ENCODE measurements at places on chromosomes 5 and 9.

DNA sequence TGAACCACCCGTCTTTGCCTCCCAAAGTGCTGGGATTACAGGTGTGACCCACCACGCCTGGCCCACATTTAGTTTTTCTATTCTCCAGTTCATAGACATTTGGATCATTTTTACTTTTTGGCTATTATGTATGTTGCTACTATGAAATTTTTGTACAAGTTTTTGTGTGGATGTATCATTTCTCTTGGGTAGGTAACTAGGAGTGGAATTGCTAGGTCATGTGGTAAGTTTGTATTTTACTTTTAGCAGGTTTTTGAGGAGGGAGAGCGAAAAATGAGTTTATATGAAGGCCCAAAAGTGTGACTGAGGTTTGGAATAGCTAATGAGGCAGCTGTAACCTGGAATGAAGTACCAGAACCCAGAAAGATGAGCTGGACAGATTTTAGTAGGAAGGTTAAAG is 35.2 kb downstream of the ARHGAP26 start:
- DNase-seq = no peak

DNA sequence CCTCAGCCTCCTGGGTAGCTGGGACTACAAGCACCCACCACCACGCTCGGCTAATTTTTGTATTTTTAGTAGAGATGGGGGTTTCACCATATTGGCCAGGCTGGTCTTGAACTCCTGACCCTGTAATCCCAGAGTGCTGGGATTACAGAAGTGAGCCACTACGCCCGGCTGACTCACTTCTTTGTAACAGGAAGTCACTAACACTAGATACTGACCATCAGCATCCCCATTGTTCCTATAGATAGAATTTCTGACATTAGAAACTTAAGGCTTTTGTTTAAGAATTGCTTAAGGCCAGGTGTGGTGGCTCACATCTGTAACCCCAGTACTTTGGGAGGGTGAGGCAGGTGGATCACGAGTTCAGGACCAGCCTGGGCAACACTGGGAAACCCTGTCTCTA is 42.2 kb downstream of the LEAP2 start:
- no peak for DNase-seq

DNA sequence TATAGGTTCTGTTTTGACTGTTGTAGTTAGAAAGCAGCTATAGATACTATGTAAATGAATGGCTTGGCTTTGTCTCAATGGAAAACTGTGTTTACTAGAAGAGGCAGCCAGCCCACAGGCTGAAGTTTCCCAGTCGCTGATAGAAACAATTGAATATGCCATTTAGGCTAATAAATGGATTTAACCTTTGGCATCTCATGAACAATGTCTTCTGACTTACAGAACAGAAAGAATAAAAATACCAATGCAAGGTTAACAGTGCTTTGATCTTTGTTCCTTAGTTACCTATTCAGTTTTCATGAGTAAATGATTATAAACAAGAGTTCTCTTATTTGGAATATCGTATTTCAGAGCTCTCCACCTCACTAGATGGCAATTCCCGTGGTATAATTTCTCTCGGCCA is 120.6 kb downstream of the PAM start:
- DNase-seq = no peak

DNA sequence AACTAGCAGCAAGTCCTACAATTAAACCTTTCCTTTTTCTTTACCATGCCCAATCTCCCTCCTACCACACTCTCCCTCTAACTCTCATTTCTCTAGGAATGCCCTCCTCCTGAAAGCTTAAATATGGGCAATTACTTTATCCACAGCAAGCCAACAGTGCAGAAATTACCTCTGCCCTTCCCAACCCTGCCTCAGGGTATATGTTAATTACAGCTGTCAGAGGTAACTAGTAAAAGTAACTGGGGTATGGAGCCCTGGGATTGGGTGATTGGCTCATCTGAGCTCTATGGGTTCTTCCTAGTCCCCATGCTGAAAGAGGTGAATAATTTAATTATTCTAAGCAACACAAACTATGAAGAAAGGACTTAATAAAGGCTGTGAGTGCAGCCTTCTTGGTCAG is 478.9 kb upstream of the NMUR2 start:
- no peak for DNase-seq

DNA sequence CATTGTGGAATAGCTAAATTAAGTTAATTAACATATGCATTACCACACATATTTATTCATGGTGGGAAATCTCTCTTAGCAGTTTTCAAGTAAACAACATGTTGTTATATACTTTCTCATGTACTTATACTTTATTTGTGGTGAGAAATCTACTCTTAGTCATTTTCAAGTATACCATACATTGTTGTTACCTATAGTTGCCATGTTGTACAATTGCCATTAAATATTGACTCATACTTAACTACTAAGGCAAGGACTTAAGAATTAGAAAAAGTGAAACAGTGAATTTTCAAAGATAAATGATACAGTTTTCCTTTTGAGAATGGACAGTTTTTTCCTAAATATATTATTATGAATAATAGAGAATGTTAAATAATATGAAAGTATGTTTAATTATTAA is 27.7 kb downstream of the UGCG start:
- no peak for DNase-seq

GRCh38 chr5:167339205-167339604 is 952.2 kb upstream of the WWC1 start:
- no peak for DNase-seq

DNA sequence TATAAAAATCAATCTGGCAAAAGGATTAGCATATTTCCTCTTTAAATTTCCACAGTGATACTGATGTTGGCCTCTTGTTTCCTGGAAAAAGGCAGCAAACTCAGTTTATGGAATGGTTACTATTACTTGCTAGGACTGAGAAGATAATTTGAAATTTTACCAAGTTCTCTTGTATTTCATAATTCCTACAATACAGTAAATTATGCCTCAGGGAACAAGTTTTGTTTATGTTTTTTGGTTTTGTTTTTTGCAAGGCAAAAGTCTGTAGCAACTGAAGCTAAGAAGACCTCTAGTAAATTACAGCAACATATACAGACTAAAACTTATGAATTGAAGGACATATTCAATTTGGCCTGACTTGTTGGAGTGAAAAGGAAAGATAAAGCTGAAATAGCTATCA is 30.2 kb upstream of the SLCO6A1 start:
- DNase-seq = no peak

DNA sequence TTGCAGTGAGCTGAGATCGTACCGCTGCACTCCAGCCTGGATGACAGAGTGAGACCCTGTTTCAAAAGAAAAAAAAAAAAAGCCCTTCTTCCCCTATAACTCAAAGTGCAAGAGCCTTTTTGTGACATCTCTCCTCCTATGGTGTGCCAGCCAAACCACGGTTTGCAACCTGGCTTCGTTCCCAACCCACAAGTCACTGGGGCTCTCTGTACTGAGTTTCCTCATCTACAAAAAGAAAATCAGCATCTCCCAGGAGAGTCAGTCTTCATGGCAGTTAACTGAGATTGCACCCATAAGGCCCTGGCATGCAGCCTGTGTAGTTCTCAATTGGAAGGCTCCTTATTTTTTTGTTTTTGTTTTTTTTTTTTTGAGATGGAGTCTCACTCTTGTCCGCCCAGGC is 14.8 kb downstream of the ODF2 start:
- no peak for DNase-seq

DNA sequence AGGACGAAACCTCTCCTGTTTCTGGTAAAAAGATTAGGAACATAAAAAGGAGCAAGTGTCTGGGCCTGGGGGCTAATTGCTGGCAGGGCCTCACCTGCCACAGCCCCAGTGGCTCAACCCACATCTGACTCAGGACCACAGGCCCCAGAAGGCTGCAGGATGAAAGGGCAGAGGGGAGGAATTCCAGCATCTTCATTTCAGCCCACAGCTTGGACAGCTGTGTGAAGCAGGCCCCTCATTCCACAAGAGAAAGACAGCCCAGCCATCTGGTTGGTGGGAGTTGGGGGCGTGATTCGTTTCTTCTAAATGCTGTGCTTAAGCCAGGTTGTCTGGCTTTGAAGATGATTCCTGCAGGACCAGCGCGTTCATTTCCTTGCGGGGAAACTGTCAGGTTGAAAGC is 29.1 kb downstream of the NKX2-5 start:
- no peak for DNase-seq

DNA sequence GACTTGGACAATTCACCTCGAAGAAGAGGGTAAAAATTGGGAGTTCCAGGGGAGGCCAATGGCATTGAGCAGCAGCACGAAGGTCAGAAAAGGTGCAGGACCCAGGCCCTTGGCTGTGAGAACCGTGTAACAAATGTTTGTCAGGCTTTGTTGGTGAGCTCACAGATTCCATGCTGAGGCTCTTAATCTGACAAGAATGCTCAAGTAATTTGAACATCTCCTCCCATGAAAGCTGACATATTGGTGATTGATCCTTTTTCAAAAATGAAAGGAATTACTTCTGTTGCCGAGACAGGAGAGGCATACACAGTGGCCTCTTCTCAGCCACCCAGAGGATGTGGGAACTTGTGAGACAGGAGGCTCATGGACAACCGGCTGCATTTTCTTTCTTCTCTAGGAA is 11.6 kb downstream of the RAI14 start:
- DNase-seq = no peak

DNA sequence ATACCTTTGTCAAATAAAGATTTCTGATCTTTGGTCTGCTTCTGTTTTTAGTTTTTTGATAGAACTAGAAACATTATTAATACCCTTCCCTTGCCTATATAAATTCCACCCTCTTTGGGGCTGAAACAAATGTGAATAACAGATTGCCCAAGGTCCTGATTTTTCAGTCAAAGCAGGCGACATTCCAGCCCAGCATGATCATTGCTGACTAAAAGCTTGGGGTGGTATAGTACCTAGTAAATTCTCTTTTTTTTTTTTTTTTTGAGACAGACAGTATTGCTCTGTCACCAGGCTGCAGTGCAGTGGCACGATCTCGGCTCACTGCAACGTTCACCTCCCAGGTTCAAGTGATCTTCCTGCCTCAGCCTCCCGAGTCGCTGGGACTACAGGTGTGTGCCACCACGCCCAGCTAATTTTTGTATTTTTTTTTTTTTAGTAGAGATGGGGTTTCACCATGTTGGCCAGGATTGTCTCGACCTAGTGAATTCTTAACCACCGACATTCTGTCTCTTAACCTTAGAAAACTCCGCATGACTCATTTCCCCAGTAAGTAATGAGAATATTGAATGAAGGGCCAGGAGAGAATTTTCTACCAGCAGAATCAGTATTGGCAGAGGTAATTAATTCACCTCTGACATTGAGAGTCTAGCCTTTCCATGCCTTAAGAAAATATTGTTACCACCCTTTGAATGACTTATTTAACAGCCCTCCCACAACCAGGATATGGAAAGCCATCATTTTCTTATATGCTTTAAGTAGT is 226.4 kb downstream of the GNA14 start:
- no peak for DNase-seq

GRCh38 chr9:72255569-72255968 is 106.3 kb downstream of the GDA start:
- no peak for DNase-seq

DNA sequence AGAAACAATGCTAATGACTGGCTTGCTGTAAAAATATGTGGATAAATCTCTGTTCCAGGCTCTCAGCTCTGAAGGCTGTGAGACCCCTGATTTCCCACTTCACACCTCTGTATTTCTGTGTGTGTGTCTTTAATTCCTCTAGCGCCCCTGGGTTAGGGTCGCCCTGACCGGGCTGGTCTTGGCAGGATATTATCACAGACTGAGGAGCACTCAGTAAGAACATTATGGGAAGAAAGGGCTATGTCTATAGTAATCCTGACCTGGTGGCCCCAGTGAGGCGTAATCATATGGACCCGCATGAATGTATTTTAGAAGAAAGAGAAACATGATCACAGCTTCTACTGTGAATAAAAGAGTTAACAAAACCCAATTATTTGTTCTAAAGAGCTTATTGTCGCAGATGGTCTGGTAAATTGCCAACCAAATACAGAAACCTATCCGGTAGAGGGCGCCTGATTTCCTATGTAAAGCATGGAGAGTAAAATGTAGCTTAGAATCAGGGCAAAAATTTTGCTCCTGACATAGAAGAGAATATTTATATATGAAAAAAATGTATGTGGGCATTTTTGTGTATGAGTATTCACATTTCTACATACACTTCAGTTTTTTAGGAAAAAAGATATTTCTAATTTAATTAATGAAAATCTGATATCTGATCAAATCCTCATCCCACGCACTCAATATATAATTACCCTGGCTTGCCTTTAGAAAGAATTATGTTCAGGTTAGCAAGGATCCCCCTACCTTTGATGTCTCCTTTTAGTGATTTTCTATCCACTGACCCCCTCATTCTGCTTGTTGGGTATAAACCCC is 5.8 kb upstream of the IFNA1 start:
- peak; percentile 82 for DNase-seq

DNA sequence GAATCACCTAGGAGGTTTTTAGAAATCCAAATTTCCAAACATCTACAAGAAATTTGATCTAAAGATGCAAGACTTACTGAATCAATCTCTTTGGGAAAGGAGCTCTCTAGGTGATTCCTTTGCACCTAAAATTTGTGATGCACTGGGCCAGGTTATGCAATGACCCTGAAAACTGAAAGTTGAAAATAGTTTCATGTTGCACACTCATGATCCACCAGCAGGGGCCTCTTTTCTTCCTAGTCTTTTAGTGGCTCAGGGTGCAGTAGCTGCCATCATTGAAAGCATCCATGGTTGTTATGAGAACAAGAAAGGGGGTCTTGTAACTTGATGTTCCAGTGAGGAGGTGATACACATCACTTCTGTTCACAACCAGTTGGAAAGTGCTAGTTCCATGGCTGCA is 486.8 kb downstream of the PSAT1 start:
- DNase-seq = no peak

DNA sequence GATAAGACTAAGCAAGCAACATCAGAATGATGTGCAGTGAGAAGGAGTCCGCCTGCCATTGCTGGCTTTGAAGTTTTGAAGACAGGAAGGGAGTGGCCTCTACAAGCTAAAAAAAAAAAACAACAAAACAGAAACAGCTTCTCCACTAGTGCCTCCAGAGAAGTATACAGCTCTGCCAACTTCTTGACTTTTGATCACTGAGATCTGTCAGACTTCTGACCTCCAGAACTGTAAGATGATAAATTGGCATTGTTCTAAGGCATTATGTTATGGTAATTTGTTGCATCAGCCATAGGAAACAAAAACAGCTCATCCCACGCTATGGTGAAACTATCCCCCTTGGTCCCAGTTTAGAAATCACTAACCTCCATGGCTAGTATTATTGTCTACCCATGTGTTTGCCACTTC is 131.0 kb upstream of the VCAN start:
- DNase-seq = no peak

GRCh38 chr5:88452820-88453219 is 184.2 kb upstream of the TMEM161B start:
- no peak for DNase-seq

GRCh38 chr9:36853233-36853632 is 180.8 kb downstream of the PAX5 start:
- peak; percentile 0 for DNase-seq

- no peak for DNase-seq
These were observed 148.0 kb downstream of the RORB start for GRCh38 chr9:74645007-74645639.

DNA sequence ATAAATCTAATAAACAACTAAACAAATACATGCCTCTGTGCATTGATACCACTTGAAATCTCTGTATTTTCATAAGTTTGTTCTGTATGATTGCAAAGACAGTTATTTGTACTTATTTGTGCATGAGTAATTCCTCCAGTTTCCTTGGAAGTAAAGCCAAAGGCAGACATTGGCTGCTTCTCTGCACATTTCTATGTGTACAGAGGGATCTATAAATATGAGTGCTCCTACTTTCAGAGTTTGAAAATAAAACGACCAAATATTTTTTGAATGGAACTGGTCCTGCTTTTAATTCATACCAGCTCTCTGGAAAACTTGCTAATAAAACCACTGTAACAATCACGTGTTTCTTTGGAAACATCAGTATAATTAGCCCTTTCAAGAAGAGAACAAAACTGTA is 306.5 kb downstream of the MAN2A1 start:
- no peak for DNase-seq

- DNase-seq = no peak
These were observed 133.1 kb upstream of the POU5F2 start for GRCh38 chr5:93874491-93874890.
